Stimulated activated CD8-positive, alpha-beta memory T cell treated with anti-CD3 and anti-CD28 coated beads, Interleukin-7, amount 100 ng/mL, for 1 hour (primary cell): ENCODE measurements at places on chromosomes 4 and X.

DNA sequence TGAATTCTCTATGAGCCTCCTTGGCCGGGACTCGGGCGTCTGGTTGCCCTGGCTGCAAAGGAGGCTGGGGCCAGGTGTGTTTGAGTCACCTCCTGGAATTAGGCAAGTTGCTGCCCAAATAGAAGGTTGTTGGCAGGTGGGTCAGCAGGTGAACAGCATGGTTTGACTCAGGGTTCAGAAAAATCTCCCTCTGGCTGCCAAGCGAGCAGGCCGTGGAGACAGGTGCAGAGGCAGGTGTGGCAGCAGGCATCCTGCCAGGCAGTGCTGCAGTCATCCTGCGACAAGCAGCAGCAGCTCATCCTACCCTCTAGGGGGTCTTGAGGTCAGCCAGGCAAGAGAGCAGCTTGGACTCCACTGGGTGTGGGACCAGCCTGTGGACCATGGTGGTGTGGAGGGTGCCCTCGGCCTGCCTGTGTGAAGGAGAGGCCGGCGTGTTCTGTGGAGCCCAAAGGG is 8.2 kb downstream of the MSANTD1 start:
- no peak for DNase-seq

- DNase-seq, result no peak
Measured at GRCh38 chr4:89658701-89659024, 178.3 kb downstream of the SNCA start.

- DNase-seq, result no peak
Measured at GRCh38 chr4:82680834-82681233, 117.8 kb downstream of the SCD5 start.

DNA sequence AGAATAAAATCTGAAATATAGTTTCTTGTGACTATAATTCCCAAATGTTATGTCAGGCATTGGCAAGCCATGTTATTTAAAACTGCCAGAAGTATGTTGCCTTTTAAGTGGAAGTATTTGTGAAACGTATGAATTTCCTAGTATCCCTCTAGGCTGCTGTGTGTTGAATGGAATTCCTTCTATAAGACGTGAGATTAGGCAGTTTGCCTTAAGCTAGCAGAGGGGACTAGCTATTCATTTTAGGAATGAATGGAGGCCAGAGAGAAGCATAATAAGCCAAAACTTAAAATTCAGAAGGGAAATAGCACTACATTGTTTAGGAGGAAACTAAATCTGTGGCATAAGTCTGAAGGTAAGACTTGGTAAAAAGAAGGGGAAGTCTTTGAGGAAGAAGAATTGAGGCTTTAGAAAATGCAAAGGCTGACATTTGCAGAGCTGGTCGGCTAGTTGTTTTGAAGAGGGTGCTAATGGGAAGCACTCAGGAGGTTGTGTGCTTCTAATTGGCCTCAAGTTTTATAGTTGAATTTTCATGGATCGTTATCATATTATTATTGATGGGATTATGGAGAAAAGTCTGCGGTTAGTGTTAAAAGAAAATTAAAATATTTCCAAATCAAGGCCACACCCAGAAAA is 57.1 kb downstream of the TMEM131L start:
- DNase-seq, result no peak

- no peak for DNase-seq
Measured at GRCh38 chrX:21632027-21632426, 26.1 kb downstream of the KLHL34 start.
